A673 (cell line): ENCODE measurements at places on chromosomes 1 and 21. TPM values are rescaled to one million over a fixed set of nuclear protein-coding genes. Genes with fewer than 3 reads are reported as not detected.

- H3K27ac ChIP-seq, result no peak overlapping the region
- no peak overlapping the region for H3K4me3 ChIP-seq
- H3K4me1 ChIP-seq, result no peaks in the 10 kb centered on the region
- DNase-seq, result no peak
Observed at GRCh38 chr1:30607723-30608122, 115.7 kb downstream of the MATN1 start.

- no peaks in the 10 kb centered on the region for H3K36me3 ChIP-seq
- no peaks in the 10 kb centered on the region for H3K27me3 ChIP-seq
- no peak overlapping the region for H3K27ac ChIP-seq
- H3K4me1 ChIP-seq, result no peaks in the 10 kb centered on the region
Observed at GRCh38 chr1:152461544-152461943, 47.5 kb upstream of the CRNN start.

- peaks cover 2% of the 10 kb centered on the region for H3K4me1 ChIP-seq
- no peak overlapping the region for H3K27ac ChIP-seq
- H3K4me3 ChIP-seq, result no peak overlapping the region
- DNase-seq, result no peak
Observed at GRCh38 chr1:169326956-169327268, 40.7 kb downstream of the NME7 start.

DNA sequence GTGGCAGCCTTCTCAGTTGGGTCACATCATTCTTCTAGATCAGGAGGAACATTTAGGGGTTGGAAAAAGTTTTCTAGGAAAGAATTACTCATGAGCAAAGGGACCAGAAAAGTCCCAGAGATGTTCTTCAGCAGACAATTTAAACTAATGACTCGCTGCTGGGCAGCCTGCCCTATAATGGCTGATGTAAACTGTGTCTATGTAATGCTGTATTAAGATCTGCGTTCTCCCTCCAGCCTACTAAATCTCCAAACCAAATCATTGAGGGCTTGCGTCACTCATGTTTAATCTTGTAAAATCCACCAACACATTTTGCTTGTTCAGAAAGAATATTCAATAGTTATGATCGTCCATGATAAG is 92.1 kb downstream of the LRRC8C start:
- H3K27me3 ChIP-seq, result no peaks in the 10 kb centered on the region
- H3K4me3 ChIP-seq, result no peak overlapping the region
- no peak overlapping the region for H3K27ac ChIP-seq
- DNase-seq, result peak; percentile 52
- peaks cover 40% of the 10 kb centered on the region for H3K4me1 ChIP-seq
- no peaks in the 10 kb centered on the region for H3K36me3 ChIP-seq

GRCh38 chr21:26238646-26239045 is 68.1 kb upstream of the APP start:
- no peak overlapping the region for H3K27ac ChIP-seq
- no peaks in the 10 kb centered on the region for H3K4me1 ChIP-seq
- H3K27me3 ChIP-seq, result no peaks in the 10 kb centered on the region
- H3K4me3 ChIP-seq, result no peak overlapping the region
- DNase-seq, result no peak

DNA sequence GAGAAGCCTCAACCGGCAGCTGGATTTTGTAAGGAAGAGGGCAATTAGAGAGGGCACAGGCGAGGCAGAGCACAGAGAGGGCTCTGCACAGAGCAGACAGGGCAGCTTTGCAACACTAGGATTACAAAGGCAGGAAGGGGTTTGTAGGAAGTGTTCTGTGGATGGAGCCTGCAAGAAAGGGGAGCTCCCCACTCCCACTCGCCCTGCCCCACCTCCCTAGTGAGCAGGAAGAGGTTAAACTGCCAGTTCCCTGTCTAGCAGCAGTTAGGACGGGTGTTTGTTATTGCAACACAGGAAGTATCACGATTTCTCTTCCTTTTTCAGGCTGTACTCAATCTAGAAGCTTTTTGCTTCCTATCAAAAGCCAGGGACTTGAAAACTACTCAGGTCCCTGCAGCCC is 63.3 kb upstream of the LRRC8D start:
- no peaks in the 10 kb centered on the region for H3K27me3 ChIP-seq
- DNase-seq, result peak; percentile 80
- H3K36me3 ChIP-seq, result no peaks in the 10 kb centered on the region
- H3K27ac ChIP-seq, result no peak overlapping the region

DNA sequence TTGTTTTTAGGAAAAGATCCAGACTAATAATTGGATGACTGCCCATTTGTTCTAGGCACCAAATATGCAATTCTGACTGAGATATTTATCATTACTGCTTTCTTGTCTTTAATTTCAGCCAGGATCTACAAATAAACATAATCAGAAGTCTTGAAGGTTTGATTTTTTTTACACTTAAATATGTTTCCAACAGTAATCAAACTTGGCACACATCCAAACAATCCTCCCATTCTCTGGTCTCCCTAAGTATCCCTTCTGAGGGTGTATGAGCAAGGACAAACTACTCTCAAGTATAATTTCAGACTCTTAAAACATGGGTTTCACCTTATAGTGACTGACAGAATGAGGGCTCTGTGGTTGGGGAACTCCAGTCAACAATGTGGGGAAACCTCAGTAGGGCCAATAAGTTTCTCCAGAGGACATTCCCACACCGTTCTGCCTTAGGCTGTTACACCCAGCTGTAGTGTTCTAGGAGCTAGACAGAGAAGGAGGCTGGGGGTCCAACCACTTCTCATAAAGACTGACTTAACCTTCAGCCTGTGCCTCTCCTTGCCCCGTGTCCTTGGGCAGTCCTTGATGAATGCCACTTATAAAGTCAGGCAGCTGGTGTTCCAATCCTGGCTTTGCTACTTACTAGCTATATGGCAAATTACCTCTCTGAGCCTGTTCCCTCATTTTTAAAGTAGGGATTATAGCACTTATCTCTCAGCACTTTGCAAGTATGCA is 1.5 kb upstream of the PALMD start:
- no peak overlapping the region for H3K27ac ChIP-seq
- H3K4me3 ChIP-seq, result no peak overlapping the region
- DNase-seq, result no peak
- H3K27me3 ChIP-seq, result no peaks in the 10 kb centered on the region
- no peaks in the 10 kb centered on the region for H3K4me1 ChIP-seq
- no peaks in the 10 kb centered on the region for H3K36me3 ChIP-seq

GRCh38 chr1:115429884-115430283 is 91.8 kb upstream of the NGF start:
- no peak overlapping the region for H3K4me3 ChIP-seq
- H3K27ac ChIP-seq, result no peak overlapping the region
- DNase-seq, result no peak
- no peaks in the 10 kb centered on the region for H3K36me3 ChIP-seq
- no peaks in the 10 kb centered on the region for H3K27me3 ChIP-seq

DNA sequence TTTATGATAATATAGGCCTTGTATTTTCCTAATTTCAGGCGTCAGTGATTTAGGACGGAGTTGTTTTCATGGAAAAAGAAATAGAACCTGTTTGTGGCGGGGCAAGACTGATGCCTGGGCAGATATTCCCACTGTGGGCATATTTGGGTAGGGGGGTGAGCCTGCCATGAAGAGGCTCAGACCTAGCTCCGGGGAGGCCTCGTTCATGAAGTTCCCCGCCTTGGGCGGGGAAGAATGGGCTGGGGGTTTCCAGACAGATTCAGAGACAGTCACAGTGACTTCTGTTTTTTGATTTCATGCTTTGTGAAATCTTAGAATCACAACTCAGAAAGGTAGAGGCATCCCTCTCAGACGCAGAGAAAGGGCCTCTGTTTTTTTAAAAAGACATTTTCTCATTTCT is 36.1 kb downstream of the RUNX3 start:
- H3K27ac ChIP-seq, result no peak overlapping the region
- no peaks in the 10 kb centered on the region for H3K27me3 ChIP-seq
- H3K4me3 ChIP-seq, result no peak overlapping the region
- DNase-seq, result no peak
- H3K4me1 ChIP-seq, result no peaks in the 10 kb centered on the region

GRCh38 chr1:204091066-204091465 is 18.2 kb downstream of the SOX13 start:
- no peak for DNase-seq
- no peaks in the 10 kb centered on the region for H3K27me3 ChIP-seq
- no peak overlapping the region for H3K4me3 ChIP-seq
- H3K27ac ChIP-seq, result no peak overlapping the region
- H3K4me1 ChIP-seq, result peaks cover 12% of the 10 kb centered on the region
- no peaks in the 10 kb centered on the region for H3K36me3 ChIP-seq

DNA sequence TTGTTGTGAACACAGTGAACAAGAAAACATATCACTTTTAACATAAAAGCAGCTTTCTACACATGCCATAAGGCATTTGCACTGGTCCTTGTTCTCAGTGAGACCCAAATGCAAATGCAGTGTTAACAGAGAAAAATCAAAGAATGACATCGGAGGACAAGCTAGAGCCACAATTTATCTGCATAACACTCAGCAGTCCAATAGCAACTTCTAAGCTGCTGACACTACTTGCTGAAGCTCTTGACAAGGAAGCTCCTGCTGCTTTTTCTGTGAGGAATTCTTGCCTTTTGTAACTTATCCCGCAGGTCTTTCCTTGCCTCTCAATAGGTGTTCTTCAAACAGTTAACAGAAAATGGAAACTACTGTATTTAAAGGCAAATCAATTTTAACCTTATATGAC is 34.7 kb downstream of the USH2A start:
- H3K27ac ChIP-seq, result no peak overlapping the region
- peak; percentile 1 for DNase-seq
- H3K4me3 ChIP-seq, result no peak overlapping the region
- H3K4me1 ChIP-seq, result no peaks in the 10 kb centered on the region
- no peaks in the 10 kb centered on the region for H3K36me3 ChIP-seq

- no peak overlapping the region for H3K4me3 ChIP-seq
- no peak for DNase-seq
- no peaks in the 10 kb centered on the region for H3K36me3 ChIP-seq
- no peak overlapping the region for H3K27ac ChIP-seq
- H3K4me1 ChIP-seq, result no peaks in the 10 kb centered on the region
Observed at GRCh38 chr21:27132266-27132665, 165.4 kb upstream of the ADAMTS5 start.

DNA sequence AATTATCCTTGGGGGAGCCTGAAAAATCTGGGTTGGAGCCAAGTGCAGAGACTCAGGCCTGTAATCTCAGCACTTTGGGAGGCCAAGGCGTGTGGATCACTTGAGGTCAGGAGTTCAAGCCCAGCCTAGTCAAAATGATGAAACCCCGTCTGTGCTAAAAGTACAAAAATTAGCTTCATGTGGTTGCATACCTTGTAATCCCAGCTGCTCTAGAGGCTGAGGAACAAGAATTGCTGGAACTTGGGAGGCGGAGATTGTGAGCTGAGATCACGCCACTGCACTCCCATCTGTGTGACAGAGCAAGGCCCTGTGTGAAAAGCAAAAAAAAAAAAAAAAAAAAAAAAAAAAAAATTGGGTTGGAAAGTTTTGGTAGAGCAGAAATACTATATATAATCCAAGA is 1563.6 kb upstream of the PRMT6 start:
- no peaks in the 10 kb centered on the region for H3K36me3 ChIP-seq
- no peaks in the 10 kb centered on the region for H3K4me1 ChIP-seq
- no peak overlapping the region for H3K27ac ChIP-seq
- no peak for DNase-seq
- H3K4me3 ChIP-seq, result no peak overlapping the region

GRCh38 chr21:20641241-20641640 is 357.0 kb upstream of the NCAM2 start:
- no peak overlapping the region for H3K27ac ChIP-seq
- no peak for DNase-seq
- no peaks in the 10 kb centered on the region for H3K36me3 ChIP-seq
- H3K27me3 ChIP-seq, result no peaks in the 10 kb centered on the region

The BMP8B gene
- total RNA-seq, result 0.06 and 0.09 TPM in 2 replicates

The DEPDC1 gene
- total RNA-seq, result 70.3 and 71.5 TPM in 2 replicates

The ADGRL2 gene
- total RNA-seq, result 1.5 and 2.8 TPM in 2 replicates

The MRAP gene
- not detected in 2 replicates for total RNA-seq

The S1PR1 gene
- 0.85 and 1.1 TPM in 2 replicates for total RNA-seq

The RGS8 gene
- total RNA-seq, result not detected in 2 replicates
